ENCODE measurements at places on chromosomes 5 and 9. TPM values are rescaled to one million over a fixed set of nuclear protein-coding genes. Genes with fewer than 3 reads are reported as not detected.

Gene PCDHGC4
- 0.17 TPM for total RNA-seq

Gene GMCL2
- total RNA-seq, result not detected

Gene CWC27
- 10.3 TPM for total RNA-seq

Gene EIF4E1B
- not detected for total RNA-seq

Gene HTR1A
- not detected for total RNA-seq

Gene CDO1
- 19.0 TPM for total RNA-seq

Gene GTF3C4
- 8.6 TPM for total RNA-seq

Gene RANBP3L
- not detected for total RNA-seq

All from bronchus fibroblast of lung (primary cell).